NCI-H460 (cell line): ENCODE measurements at places on chromosomes 5 and 9. TPM values are rescaled to one million over a fixed set of nuclear protein-coding genes. Genes with fewer than 3 reads are reported as not detected.

GRCh38 chr9:86767373-86767772, 179.9 kb downstream of the GAS1 start:
- no peak for DNase-seq

- DNase-seq: peak; percentile 38
Measured at GRCh38 chr9:22237497-22238363, 208.9 kb upstream of the DMRTA1 start.

DNA sequence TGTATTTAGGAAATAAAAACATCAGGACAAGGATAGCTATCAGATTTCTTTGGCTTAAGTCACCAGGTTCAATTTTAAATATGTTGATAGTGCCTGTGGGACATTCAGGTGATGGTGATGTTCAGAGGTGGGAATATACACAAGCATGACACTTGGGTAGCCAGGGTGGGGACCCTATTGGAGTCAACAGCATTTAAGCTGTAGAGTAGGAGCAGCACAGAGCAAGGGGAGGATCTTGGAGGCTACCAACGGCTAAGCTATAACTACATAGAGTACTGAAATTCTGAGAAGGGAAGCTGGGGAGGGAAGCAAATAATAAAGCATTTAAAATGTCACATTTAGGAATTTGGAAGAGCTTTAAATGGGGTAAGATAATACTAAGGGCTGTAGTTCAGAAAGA, 177.7 kb downstream of the CPLANE1 start:
- DNase-seq: no peak

GRCh38 chr5:97098922-97099321, 43.5 kb downstream of the LIX1 start:
- DNase-seq: no peak

- no peak for DNase-seq
Measured at GRCh38 chr5:149466457-149466972, 84.7 kb downstream of the CSNK1A1 start.

DNA sequence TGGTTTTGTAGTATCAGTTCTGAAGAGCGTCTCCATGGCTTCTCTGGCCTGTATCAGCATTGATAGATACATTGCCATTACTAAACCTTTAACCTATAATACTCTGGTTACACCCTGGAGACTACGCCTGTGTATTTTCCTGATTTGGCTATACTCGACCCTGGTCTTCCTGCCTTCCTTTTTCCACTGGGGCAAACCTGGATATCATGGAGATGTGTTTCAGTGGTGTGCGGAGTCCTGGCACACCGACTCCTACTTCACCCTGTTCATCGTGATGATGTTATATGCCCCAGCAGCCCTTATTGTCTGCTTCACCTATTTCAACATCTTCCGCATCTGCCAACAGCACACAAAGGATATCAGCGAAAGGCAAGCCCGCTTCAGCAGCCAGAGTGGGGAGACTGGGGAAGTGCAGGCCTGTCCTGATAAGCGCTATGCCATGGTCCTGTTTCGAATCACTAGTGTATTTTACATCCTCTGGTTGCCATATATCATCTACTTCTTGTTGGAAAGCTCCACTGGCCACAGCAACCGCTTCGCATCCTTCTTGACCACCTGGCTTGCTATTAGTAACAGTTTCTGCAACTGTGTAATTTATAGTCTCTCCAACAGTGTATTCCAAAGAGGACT, 1.5 kb downstream of the GPR21 start:
- DNase-seq: no peak

DNA sequence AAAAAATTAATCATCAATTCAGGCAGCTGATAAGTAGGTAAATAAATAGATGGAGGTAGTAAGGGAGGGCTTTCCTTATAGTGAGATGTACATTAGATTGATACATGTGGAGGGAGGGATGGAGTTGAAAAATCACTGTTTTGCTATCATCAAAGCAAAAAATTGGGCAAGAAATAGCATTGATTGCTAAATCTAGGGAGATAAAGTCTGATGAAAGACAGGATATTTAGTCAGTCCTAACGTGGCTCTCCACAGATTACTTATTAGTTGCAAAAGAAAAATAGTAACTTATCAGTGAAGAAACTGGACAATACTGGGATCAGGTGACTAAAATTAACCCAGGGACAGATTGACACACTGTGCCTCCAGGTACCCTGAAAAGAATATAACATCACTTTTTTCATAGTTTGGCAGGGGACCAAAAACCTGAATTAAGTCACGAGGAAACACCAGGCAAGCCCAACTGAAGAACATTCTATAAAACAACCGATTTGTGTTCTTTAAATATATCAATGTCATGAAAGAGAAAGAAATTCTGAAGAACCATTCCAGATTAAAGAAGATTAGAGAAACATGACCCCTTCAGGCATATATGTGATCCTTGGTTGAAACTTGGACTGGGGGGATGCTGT, 27.1 kb upstream of the GOLPH3 start:
- DNase-seq: peak; percentile 11

MFAP3 gene
- 62.4 and 69.4 TPM in 2 replicates for total RNA-seq

N4BP3 gene
- total RNA-seq: 0.27 and 0.38 TPM in 2 replicates

EQTN gene
- total RNA-seq: not detected in 2 replicates
